Kidney (tissue), 22 donors: ENCODE measurements at places on chromosomes 11 and 22. TPM values are rescaled to one million over a fixed set of nuclear protein-coding genes. Genes with fewer than 3 reads are reported as not detected.
A peak's percentile ranks its signal among the peaks of the same experiment; 100 is the strongest.

DNA sequence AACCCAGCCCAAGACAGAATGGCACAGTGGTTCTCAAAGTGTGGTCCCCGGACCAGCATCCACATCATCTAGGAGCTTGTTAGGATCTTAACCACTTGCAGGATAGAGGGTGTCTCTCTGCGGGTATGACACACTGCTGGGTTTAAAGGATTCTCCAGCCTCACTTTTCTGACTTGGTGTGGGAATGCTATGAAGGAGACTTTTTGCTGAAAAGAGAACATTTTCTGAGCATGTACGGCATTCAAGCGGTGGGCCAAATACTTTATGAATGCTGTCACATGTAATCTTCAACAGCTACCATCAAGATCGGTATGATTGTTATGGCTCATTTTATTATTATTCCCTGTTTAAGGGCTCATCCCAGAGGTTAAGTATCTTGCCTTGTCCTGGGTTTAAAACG lies 1.8 kb upstream of the CD82 start:
- no peaks in the 10 kb centered on the region for H3K27me3 ChIP-seq
- no peak for DNase-seq
- no peak overlapping the region for H3K4me3 ChIP-seq
- H3K27ac ChIP-seq: peak overlapping the region; percentile 98
- H3K36me3 ChIP-seq: no peaks in the 10 kb centered on the region

- DNase-seq: peak; percentile 29
- no peaks in the 10 kb centered on the region for H3K36me3 ChIP-seq
- H3K4me1 ChIP-seq: no peaks in the 10 kb centered on the region
- H3K27me3 ChIP-seq: no peaks in the 10 kb centered on the region
These were observed 1.5 kb downstream of the ZNF143 start for GRCh38 chr11:9462172-9462799.

- H3K4me1 ChIP-seq: peaks cover 4% of the 10 kb centered on the region
- no peak for DNase-seq
- no peak overlapping the region for H3K27ac ChIP-seq
- no peak overlapping the region for H3K4me3 ChIP-seq
- H3K27me3 ChIP-seq: no peaks in the 10 kb centered on the region
These were observed 151.8 kb upstream of the CADM1 start for GRCh38 chr11:115656041-115656440.

The APOL5 gene
- total RNA-seq: not detected

The OR8B2 gene
- total RNA-seq: not detected
